Activated effector memory CD4-positive, alpha-beta T cell treated with anti-CD3 and anti-CD28 coated beads, Interleukin-2, amount 50 U/mL, for 16 hours (primary cell): ENCODE measurements at places on chromosomes 5 and 9.

- DNase-seq: peak; percentile 61
Measured at GRCh38 chr5:151082282-151082902, 1.6 kb upstream of the TNIP1 start.

GRCh38 chr5:111404270-111404769, 108.0 kb downstream of the STARD4 start:
- DNase-seq: no peak

- no peak for DNase-seq
Measured at GRCh38 chr5:9495121-9495520, 50.8 kb downstream of the SEMA5A start.

GRCh38 chr5:83255268-83255667, 177.9 kb downstream of the XRCC4 start:
- no peak for DNase-seq

DNA sequence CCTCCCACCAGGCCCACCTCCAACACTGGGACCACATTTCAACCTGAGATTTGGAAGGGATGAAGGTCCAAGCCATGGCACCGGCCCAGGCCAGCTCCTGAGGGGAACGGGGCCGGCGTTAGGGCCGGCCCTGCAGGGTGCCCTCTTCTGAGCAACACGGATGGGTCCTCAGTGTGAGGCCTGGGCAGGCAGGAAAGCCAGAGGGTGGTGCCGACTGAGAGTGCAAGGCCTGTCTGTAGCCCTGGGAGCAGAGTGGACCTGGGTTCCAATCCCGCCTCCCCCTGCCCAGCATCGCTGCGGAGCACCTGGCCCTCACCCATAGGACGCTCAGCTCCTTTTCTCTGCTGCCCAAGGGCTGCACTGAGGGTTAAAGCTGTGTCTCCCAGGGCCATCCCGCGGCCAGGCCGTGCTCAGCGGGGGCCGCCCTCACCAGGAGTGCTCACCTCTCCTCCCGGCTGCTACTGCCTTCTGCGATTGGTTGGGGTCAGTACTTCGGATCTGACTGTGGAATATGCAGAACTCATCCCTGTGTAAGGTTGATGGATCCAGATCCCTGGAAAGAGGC, 44.1 kb upstream of the FCN2 start:
- no peak for DNase-seq

DNA sequence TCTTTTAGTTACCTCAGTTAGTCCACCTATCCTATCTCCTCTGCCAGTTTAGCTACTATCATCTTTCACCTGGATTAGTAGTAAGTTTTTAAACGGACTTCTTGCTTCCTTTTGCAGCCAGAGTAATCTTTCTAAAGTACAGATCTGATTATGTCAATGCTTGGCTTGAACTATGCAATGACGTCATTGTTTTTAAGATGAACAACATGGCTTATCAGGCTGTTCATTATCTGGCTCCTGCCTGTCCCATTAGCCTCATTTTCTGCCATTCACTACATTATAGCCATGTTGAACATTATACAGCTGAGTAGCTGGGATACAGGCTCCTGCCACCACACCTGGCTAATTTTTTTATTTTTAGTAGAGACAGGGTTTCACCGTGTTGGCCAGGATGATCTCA, 98.7 kb downstream of the RANBP17 start:
- DNase-seq: no peak

- no peak for DNase-seq
Measured at GRCh38 chr5:65900746-65901145, 25.6 kb upstream of the ERBIN start.

- no peak for DNase-seq
Measured at GRCh38 chr5:179403426-179404147, 58.3 kb upstream of the ADAMTS2 start.

DNA sequence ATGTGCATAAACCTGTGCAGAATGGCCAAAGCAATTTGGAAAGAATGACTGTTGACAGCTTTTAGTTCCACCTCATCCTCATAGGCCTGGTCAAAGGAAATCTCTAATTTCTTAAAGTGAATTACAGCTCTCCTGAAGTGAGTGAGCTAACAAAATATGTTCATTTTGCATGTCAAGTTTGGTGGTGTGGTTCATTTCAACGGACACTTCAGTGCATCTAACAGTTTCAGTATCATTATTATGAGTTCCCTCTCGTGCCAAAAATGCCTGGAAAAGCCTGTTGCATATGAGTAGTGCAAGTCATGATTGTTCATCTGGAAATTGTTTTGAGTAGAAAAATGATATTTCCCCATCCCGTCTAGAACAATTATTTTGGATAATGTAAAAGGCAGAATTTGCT, 53.2 kb upstream of the HMHB1 start:
- DNase-seq: no peak

- no peak for DNase-seq
Measured at GRCh38 chr5:1706021-1706420, 93.6 kb downstream of the MRPL36 start.

DNA sequence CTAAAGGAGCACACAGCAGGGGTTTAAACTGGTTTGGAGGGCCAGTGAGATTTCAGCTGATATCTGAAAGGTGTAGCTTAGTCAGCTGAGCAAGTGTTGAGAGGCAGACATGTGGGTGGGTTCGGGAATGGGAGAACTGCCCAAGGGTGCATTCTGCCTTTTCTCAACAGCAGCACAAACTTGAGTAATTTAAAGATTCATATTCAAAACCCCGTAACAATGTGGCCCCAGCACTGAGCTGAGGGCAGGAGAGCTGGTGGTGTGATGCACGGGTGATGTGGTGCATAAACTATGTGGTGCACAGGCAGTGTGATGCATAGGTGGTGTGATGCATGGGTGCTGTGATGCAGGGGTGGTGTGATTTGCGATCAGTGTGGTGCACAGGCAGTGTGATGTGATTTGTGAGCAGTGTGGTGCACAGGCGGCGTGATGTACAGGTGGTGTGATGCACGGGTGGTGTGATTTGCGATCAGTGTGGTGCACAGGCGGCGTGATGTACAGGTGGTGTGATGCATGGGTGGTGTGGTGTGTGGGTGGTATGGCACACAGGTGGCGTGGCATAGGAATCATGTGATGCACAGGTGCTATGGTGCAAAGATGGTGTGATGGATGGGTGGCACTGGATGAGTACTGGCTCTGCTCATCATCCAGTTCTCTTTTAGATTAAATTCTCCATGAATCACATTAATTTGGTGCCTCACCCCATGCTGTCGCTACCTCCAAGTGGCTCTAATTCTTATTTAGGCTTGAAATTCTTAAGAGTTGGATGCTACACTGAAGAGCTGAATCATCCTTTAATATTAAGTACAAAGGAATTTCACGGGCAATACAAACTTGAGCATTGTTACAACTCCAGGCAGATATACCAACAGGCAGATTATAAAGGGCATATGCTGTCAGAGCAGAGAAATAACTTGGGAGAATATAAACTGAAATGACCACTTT, 53.6 kb downstream of the DAP start:
- no peak for DNase-seq
